ENCODE measurements at places on chromosomes 4 and X.

GRCh38 chrX:68835468-68835867 is 6.6 kb downstream of the EFNB1 start:
- DNase-seq = no peak

DNA sequence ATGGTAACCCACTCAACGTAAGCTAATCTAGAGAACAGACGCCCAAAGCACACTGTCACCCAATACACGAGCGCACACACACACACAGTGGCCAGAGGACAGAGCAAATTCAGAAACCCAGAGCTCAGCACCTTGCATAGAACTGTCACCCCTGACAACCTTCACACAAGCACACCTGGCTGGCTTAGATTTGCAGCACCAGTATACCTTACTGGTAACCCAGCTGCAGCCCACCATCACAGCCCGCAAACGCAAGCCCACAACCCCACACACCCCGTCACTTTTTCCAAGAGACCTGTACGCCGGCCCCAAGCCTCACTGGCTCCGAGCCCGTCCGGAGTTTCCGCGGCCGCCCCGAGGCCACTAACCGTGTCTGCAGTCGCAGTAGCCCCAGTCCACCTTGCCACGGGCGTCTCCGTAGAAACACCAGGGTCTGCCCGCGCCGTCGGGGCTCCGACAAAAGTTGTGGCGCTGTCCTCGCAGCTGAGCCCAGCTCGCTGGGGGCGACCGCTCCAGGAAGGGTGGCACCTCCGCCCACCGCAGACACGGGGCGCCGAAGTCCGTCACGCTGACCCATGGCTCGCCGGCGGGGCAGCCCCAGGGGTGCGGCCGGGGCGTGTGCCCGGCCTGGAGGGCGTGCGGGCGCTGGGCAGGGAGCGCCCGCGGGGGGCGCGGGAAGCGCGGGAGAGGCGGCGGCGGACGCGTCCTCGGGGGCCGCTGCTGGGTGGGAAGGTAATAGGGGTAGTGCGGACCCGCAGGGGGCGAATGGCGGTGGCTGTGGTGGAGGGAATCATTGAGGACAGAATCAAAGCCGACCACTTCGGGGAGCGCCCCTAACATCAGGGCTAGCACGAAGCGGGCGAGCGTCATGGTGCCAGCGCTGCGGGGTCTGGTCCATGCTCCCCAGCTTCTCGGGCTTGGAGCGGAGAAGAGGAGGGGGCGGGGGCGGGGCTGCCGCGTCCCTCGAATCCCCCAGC is 664 bp downstream of the PRSS12 start:
- DNase-seq = no peak

- no peak for DNase-seq
Measured at GRCh38 chrX:125757794-125758564, 408.1 kb downstream of the DCAF12L2 start.

DNA sequence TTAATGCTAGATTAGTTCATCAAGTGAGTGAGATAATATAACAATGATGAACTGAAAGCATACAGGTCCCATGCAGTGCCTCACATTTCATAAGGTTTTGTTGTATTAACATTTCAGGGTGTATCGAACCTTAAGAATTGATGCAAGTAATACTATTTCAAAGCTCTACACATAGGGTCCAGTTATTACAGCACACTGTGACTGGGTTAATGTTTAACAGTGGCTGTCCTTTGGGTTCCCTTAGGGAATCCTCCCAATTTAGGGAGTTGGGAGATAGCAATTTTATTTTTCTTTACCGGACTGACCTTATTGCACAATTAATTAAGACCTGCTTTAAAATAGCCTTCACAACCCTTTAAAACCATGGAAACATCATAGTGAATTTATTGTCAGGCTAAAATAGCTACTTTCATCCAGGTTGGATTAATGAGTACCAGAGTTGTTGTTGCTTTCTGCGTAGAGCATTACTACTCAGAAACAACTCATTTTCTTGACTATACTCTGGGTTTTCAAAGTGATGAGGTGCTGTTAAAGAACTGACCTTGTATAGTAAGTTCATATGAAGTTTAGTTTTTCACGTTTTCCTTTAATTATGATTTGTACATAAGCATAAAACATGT is 134.4 kb downstream of the AKAP4 start:
- no peak for DNase-seq

GRCh38 chr4:20813700-20814099 is 113.4 kb downstream of the PACRGL start:
- DNase-seq = no peak

DNA sequence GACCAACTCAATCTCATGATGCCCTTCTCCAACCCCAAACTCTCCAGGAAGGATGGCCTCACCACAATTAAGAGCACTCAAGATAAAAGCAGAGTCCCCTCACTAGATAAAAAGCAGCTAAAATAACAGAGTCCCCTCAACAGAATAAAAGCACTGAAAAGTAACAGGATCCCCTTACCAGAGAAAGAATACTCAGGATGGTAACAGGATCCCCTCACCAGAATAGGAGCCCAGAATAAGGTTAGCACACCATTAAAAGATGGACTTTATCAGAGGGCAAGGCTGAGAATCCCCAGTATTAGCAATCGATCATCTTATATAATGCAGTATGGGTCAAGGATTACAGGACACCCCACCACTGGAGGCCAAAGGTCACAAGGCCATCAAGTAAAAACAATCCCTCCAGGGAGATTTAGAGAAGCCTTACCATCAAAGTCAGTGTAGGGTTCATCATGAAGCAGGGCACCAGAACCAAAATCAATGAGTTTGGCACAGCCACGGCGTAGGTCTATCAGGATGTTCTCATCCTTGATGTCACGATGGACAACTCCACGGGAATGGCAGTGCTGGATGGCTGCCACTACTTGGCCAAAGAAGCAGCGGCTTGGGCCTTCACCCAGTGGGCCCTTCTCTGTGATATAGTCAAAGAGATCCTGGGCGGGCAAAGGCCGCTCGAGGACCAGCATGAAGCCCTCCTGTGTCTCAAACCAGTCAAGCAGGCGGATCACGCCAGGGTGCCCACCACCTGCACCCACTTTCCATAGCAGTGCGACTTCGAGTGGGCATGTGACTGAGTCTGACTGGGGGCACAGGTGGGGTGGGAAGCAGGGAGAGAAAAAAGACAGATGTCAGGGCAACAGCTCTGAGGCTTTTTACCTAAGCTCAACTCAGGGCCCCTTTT is 3.4 kb upstream of the SLC35A2 start:
- no peak for DNase-seq

GRCh38 chr4:16443504-16444088 is 217.3 kb upstream of the TAPT1 start:
- no peak for DNase-seq

DNA sequence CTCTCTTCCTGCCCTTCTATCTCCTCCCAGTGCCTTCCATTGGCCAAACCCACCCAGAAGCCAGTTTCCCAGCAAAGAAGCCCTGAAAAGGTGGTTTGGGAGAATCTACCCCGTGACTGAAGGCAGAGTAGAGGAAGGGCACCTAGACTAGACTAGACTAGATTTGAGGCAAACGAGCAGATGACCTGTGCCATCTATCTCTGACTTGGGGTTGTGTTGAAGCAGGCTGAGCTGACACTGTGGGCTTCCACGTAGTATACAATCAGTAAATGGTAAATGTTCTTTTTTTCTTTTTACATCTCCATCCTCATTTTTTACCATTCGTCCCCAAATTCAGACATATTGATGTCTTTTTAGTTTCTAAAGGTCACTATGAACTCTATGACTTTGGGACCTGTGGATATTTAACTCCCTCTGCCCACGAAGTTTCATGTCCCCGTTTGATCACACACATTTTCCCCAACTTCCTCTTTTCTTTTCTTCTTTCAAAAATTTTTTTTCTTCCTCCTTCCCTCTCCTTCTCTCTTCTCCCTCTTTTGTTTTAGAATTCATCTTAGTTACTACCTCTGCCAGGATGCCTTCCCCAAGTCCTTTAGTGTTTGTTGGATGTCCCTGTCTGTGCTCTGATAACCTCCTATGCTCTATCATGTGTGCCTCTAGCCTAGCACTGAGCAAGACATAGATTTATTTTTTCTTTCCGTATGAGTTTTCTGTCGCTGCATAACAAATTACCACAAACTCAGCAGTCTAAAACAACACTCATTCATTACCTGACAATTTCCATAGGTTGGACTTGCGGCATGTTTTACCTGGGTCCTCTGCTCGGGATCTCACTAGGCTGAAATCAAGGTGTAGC is 6.2 kb upstream of the AFF1 start:
- no peak for DNase-seq

DNA sequence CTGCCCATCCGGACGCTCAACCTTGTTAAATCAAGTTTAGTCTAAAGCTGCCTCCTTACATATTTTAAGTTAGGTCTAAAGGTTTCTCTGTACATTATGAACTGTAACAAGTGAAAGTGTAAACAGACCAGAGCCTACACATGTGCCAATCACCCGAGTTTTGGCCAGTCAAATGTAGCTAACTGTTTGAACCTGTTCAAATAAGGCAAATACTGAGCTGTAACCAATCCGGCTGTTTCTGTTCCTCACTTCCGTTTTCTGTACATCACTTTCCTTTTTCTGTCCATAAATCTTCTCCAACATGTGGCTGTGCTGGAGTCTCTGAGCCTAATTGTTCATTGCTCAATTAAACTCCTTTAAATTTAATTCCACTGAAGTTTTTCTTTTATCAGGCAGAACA is 113.3 kb upstream of the SHISA3 start:
- DNase-seq = no peak

DNA sequence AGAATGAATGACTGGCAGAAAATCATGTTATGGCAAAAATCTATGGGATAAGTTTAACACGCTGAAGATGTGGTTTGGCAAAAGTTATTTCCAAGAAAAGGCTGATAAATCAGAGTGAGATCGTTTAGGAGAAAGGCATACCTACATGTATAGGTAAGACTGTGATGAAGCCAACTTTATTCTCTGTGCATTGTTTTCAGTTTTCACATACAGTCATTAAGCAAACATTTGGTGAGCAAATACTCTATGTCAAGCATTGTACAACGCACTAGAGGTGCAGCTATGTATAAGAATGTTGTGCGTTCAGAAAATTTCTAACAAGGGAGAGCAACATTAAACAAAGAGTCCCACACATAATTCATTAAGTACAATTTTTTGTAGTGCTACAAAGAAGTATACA is 121.7 kb downstream of the TEX13A start:
- DNase-seq = no peak

GRCh38 chr4:95549246-95550114 is 707 bp upstream of the UNC5C start:
- no peak for DNase-seq

DNA sequence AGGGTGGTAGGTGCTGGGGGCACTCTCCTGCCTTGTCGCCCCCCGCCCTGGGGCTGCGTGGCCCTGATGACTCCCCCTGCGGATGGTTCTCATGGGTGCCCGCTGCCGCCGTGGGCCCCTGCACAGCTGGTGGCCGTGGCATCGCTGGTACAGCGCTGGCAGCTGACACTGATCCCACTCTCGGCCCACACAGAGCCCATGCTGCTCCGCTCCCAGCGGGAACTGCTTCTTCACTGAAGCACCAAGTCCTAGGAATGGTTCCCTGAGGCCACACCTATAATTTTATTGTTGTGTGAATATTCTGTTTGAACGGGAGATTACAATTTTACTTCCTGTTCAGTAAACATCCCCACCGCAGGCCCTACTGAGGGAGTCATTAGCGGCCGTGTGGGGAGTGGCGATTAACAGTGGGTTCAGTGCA is 138.6 kb upstream of the NKX1-1 start:
- DNase-seq = no peak

DNA sequence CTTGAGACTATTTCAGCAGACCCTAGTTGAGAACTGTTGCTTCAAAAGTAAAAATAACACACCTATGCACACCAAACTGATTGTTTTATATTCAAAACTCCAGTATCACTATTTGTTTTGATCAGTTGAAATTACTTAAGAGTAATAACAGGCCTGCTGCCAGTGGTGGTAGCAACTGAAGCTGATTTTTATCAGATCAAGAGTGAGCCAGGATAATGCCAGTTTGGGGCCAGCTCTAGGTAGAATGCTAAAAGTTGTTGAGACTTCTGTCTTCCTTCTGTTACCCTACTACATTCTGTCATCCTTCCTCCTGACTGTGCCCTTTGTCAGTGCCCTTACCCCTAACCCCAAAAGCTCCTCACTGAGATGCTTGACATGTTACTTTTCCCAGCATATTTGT is 228.7 kb upstream of the SPRY1 start:
- no peak for DNase-seq

GRCh38 chr4:75714704-75715103 is 9.7 kb upstream of the USO1 start:
- DNase-seq = no peak

DNA sequence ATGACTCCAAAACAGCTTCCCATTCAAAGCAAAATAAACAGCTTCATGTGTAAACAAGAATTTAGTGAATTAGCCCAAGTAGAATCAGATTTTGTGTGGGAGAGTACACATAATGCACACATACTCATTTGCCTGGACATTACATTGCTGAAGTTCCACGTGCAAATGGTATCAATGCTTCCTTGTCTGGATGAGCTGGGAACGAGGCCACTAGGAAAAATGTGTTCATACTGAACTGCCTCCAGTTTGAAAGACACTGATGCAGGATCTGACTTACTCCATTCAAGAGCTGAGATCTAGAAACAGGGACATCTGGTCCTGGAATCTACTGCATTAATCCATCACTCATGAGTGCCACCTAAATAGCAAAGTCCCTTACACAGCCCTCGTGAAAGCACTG is 228.0 kb downstream of the APBB2 start:
- no peak for DNase-seq

GRCh38 chrX:140848800-140849199 is 139.2 kb downstream of the LINC00632 start:
- DNase-seq = no peak

- no peak for DNase-seq
Measured at GRCh38 chr4:44679060-44679459, 840 bp downstream of the GUF1 start.

GRCh38 chrX:105565856-105566255 is 256.5 kb upstream of the NRK start:
- no peak for DNase-seq

GRCh38 chr4:10045481-10045880 is 24.2 kb upstream of the SLC2A9 start:
- no peak for DNase-seq

GRCh38 chr4:108337923-108338322 is 169.2 kb upstream of the LEF1 start:
- DNase-seq = no peak

GRCh38 chr4:121908346-121908745 is 38.1 kb upstream of the BBS7 start:
- DNase-seq = no peak

GRCh38 chr4:66273110-66273509 is 602.8 kb upstream of the EPHA5 start:
- DNase-seq = no peak

DNA sequence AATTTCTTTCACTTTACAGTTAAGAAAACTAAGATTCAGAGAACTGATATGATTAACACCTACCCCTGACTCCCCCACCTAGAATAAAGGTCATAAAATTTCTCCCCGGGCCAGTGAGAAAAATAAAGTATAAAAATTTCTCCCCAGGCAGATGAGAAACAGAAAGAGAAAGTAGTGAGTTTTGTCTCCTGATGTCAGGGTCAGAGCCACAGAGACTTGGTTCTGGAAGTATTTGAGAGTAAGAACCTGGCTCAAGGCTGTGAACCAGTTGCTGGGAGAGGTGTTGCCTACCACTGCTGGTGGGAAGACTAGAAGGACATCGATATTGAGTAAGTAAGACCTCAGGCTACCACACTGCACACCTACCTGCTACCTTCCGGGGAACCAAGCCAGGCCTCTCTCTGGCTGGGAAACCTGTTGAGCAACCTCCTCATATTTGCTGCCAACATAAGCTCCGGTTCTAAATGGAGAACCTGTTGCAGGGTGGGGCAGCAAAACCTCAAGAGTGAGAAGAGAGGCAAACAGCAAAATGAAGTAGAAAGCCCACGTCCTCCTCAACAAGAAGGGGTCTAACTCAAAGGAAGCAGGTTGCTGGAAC is 104.2 kb upstream of the PUDP start:
- DNase-seq = no peak
